Parietal lobe (tissue), 2 donors: ENCODE measurements at places on chromosomes 16 and 17. TPM values are rescaled to one million over a fixed set of nuclear protein-coding genes. Genes with fewer than 3 reads are reported as not detected.

Gene SNX11
- 8.8 TPM for total RNA-seq

Gene C17orf107
- total RNA-seq = 3.8 TPM

Gene CLEC18A
- total RNA-seq = 3.1 TPM

Gene CPHXL
- total RNA-seq = not detected

Gene CDH15
- not detected for total RNA-seq

Gene ACOX1
- total RNA-seq = 81.4 TPM

Gene RASL10B
- total RNA-seq = 6.6 TPM

Gene SLFN11
- 2.5 TPM for total RNA-seq

Gene CCL3
- total RNA-seq = 2.8 TPM

Gene RNF112
- total RNA-seq = 47.6 TPM

Gene CD300A
- 2.5 TPM for total RNA-seq

Gene CTRB1
- total RNA-seq = not detected

Gene HOXB3
- total RNA-seq = not detected

Gene TBC1D3B
- total RNA-seq = 13.5 TPM

Gene TSPOAP1
- total RNA-seq = 91.7 TPM

Gene HSD17B2
- not detected for total RNA-seq

Gene P2RX5
- 6.9 TPM for total RNA-seq

Gene GRAP
- total RNA-seq = 2.8 TPM

Gene MT1F
- total RNA-seq = 3.8 TPM

Gene RGS9
- total RNA-seq = 14.1 TPM

Gene TBC1D3D
- total RNA-seq = not detected

Gene PSMD3
- 69.5 TPM for total RNA-seq

Gene ASIC2
- total RNA-seq = 12.5 TPM
